ENCODE measurements at places on chromosomes 12 and 14.

DNA sequence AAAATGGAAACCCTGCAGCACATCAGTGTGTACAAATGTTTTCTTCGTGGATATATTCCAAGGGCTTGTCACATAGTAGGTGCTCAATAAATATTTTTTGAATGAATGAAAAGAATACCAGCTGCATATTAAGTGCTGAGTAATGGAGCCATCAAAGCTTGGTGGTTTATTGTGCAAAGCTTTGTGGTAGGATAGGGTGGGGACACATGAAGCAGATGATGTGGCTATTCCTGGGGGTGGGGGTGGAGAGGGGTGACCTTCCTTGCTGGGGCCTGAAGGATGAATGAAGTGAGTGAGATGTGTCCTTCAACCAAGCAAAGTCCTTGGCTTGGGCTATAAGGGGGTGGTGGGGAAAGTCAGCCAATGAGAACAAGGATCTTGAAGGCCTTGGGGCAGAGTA lies 4.3 kb upstream of the KRT81 start:
- DNase-seq: no peak

GRCh38 chr12:117453961-117454360 lies 92.5 kb upstream of the NOS1 start:
- DNase-seq: no peak

DNA sequence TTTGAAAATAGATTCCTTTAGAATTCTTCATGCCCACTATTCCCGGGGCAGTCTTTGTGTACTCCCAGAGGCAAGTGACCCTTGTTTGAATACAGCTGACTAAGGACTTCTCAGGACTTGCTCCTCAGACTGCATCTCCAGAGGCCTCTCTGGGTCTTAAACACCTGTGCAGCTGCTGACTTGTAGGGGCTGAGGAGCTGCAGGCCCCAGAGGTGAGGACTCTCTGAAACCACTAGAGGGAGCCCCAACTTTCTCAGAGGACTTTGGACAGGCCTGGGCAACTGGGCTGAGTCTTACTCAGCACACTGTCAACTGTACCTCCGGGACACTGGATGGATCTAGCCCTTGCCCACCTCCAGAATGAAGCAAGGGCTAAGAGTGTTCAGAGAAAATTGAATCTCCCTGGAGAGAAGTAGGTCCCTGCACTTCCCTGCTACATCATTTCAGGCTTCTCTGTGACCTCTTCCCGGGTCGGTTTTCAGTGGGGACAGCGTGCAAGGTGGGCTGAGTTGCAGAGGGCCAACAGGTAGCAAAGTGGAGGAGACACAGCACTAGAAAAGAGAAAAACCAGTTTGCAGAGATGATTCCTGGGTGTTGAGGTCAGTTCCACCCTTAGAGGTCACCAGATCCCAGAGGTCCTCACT lies 164.6 kb downstream of the TMEM117 start:
- peak; percentile 3 for DNase-seq

- DNase-seq: no peak
Measured at GRCh38 chr12:117526757-117527478, 165.5 kb upstream of the NOS1 start.

DNA sequence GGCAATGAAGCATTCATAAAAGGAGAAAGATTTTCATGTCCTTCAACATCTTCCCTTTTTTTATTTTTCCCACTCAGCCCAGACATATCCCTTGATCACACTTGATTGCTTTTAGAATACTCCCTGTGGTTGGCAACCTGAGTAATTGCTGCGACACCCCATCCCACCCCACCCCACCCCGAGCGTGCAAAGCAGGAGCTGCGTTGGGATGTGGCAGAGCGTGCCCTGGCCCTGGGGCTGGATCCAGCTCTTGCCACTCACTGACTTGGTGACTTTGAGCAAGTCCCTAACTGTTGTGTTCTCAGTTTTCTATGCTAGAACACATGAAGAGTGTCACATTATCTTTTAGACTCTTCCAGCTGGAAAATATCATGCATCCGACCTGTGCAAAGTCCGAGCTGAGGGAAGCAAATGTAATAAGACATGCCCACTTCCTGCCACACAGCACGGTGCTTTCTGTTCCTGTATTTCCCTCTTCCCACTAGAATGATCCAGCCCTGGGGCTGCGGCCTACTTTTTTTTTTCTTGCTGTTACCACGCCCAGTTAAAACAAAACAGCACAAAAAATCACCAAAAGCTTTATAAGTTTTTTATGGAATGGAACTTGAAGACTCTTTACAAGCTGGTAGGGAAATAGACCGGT lies 4.0 kb downstream of the ASCL4 start:
- DNase-seq: no peak

- DNase-seq: no peak
Measured at GRCh38 chr12:4910502-4911315, 1.0 kb downstream of the KCNA1 start.

DNA sequence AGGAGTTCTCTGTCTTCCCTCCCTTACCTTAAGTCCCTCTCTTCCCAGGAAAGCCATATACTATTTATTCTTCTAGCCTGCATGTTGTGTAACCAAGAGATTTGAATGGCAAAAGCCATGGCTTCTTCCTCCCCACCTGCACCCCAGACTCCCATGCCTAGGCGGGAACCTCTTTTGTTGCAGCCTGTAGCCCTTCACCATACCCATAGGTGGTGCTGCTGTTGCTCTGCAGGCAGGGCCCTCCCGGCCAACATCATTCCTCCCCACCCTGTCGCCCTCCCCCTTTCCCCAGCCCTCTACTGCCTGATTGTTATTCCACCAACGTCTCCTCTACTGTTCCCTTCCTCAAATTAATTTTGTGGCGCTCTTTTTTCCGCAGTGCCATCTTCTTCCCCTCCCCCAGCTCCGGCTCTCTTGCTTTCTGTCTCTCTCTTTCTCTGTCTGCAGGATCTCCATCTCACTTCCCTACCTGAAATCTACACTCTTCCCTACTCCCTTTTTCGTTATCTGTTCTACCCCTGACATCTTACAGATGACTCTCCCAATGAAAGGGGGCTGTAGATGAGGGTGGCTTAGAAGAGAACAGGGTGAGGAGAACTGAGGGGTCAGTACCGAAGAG lies 13.8 kb downstream of the NGDN start:
- no peak for DNase-seq

GRCh38 chr14:20746566-20746965 lies 879 bp downstream of the EDDM3A start:
- DNase-seq: no peak

DNA sequence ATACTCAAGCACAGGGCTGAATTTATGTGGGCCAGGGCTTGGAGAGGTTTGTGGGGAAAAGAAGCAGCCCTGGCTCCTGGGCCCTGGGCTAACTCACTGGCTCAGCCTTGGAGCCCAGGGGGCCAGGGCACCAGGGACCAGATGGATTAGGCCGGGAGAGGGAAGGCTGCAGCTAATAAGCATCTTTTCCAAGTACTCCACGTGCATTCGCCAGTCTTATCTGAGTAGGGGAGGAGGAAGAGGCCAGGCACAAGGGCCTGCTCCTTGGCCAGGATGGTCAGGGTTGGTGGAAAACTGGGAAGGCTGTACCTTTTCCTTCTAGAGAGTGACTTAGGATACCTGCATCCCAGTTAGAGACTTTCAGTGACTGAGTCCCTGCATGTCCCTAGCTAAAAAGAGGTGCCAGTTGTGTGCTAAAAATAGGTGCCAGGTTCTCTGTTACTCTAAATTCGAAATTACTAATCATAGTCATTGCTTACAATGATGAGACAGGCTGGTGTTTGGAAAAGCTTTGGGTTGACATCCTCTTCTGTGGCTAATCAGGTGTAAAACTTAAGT lies 1.3 kb downstream of the GLRX5 start:
- no peak for DNase-seq
